ENCODE measurements at places on chromosomes 6 and 20.

DNA sequence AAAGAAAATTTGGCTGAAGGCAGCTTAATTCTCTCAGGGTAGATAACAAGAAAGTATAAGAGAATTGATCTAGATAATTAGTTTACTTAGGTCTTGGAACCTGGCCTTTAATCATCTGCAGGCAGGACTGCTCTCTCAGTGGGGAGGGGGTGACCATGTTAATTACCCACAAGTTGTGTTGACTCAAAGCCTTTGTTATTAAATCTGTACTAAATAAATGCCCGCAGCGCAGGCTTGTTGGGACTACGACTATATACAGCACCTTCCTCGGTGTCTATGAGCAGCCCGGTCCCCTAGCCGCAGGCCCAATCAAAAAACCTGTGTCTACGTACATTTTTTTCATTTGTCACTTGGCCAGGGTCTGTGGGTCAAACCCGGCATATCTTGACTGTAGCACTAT, 15.6 kb upstream of the ZNF451 start:
- no peak for DNase-seq

DNA sequence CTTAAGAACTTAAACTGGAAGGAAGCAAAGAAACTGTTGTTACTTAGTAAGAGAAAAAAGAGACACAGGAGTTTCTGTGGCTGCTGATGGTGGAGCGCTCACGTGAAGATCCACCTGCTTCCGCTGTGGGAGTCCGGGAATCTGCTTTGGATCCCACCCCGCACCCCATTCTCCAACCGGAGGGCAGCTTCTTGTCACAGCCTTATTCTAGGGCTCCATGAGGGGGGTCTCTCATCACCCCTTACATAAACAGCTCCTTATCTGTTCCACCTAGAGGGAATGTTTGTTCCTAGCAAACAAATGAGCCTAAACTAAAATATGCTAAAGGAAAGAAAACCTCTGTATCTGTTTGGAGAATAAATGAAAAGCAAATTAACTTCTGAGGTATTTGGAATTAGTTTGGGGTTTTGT, 280.5 kb downstream of the QKI start:
- DNase-seq = no peak

GRCh38 chr6:106170030-106170791, 84.1 kb downstream of the PRDM1 start:
- no peak for DNase-seq

GRCh38 chr6:168877821-168878282, 375.8 kb downstream of the THBS2 start:
- no peak for DNase-seq

GRCh38 chr6:157716251-157716995, 106.6 kb upstream of the SNX9 start:
- DNase-seq = no peak

- DNase-seq = no peak
These were observed 204.5 kb downstream of the KIF16B start for GRCh38 chr20:16368645-16369292.

DNA sequence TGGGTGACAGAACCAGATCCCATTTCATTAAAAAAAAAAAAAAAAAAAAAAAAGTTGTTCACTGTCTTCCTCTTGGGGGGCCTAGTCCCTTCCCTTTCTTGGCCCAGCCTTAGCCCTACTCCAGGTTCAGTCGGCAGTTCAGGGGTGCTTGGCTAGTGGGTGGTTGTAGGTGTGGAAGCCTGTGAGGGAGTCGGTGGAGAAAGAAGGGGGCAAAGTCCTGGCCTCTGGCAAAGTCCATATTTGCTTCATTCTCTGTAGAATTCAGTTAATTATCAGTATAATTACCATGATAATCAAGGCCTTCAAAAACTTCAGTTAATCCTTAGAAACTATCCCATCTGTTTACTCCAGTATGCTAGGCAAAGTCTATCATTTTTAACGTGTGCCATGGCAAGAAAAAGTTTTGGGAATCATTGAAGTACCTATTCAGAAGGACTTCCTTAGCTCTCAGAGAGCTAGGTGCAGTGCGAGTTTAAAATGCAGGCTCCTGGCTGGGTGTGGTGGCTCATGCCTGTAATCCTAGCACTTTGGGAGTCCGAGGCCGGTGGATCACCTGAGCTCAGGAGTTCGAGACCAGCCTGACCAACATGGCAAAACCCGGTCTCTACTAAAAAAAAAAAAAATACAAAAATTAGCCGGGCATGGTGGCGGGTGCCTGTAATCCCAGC, 205.7 kb upstream of the ARG1 start:
- no peak for DNase-seq

DNA sequence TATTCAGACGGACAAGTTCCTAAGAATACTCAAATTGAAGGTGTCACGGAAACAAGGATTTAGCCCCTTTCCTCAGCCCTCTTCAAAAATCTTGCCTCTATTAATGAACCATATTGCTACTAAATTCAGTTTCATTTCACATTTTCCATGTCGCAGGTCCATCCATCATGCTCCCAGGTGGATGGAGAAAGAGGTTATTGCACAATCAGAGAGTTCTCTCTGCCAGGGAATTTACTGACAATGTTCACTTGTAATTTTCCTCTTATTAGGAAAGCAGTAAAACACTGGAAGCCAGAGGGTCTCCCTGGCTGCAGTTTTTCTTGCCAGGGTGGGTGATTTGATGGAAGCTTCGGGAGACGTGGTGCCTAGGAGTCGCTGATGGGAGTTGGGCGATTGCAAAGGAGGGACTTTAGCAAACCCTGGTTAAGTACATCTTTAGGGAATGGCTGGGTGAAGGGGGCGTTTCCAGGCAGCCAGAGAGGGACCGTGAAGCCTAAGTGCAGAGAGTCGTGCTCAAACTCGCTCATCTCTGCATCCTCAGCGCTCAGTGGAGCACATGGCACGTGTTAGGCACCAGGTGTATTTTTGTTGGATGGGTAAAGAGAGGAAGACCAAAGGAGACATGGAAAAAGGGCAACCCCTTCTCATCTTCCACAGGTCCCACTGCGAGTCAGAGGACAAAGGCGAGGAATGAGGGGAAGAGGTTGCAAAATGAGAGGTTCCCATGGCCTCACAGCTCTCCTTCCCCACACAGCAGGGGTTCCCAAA, 321.9 kb upstream of the CDH4 start:
- no peak for DNase-seq

- no peak for DNase-seq
These were observed 979.1 kb upstream of the FLRT3 start for GRCh38 chr20:15316556-15316955.

DNA sequence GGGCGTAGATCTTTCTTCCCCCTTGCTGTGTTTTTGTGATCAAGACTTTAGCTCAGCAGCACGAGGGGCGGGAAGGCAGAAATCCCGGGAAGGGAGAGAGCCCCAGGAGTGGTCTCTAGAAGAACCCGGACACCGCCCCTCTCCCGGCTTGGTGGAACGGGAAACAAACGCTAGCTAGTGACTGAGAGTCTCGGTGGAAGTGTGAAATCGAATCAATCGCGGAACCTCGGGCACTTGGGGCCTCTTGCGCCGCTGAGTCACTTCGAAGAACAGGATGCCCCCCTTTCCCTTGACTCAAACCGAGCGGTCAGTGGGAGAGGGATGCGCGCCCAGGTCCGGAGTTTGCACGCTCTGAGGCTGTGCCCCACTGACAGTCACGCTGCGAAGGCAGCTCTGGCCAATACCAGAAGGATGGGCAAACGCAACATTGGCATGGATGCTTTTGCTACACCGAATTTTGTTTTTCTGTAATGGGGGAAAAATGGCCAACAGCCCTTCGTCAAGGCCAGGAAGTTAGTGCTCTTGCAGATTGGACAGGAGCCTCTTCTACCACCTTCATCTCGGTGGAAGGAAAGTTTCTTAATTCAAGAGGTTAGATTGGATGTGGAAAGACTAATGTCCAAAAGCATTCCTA, 1.6 kb upstream of the OLIG3 start:
- no peak for DNase-seq

DNA sequence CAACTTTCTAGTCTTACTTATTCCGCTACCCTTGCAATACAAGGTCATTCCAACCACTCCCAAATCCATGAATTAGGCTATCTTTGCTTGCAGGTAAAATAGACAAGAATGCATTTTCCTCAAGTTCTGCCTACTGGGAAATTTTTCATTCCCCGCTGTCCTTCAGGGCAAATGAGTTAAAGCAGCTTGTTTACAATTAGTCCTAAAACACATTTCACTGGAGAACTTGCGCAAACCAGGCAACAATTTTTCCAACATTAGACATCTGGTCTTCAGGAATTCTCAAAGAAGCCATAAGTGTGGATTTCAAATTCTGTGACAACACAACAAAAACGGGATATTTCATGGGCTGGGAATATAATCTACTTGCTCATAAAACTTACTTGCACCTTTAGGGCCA, 20.4 kb downstream of the SPINT4 start:
- no peak for DNase-seq

GRCh38 chr6:98416027-98416426, 418.3 kb upstream of the POU3F2 start:
- peak; percentile 37 for DNase-seq

DNA sequence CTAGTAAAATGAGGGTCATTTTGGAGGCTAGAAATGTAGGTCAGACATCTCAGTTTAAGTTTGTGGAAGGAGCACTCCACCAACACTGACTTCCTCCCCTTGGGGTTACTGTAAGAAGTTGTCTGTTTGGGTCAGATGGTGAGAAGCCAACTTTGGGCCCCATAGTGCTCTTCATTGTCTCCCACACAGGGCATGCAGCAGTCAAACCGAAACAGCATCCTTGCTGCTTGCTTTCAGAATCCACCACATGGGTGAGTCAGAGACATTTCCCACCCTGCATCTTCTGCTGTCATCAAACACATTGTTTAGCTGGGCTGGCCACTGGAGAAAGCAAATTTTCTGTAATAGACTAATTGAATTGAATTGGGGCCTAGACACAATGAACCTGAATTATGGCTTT, 16.8 kb downstream of the IL17F start:
- no peak for DNase-seq

- DNase-seq = no peak
These were observed 15.3 kb upstream of the MMP9 start for GRCh38 chr20:45993197-45993951.

DNA sequence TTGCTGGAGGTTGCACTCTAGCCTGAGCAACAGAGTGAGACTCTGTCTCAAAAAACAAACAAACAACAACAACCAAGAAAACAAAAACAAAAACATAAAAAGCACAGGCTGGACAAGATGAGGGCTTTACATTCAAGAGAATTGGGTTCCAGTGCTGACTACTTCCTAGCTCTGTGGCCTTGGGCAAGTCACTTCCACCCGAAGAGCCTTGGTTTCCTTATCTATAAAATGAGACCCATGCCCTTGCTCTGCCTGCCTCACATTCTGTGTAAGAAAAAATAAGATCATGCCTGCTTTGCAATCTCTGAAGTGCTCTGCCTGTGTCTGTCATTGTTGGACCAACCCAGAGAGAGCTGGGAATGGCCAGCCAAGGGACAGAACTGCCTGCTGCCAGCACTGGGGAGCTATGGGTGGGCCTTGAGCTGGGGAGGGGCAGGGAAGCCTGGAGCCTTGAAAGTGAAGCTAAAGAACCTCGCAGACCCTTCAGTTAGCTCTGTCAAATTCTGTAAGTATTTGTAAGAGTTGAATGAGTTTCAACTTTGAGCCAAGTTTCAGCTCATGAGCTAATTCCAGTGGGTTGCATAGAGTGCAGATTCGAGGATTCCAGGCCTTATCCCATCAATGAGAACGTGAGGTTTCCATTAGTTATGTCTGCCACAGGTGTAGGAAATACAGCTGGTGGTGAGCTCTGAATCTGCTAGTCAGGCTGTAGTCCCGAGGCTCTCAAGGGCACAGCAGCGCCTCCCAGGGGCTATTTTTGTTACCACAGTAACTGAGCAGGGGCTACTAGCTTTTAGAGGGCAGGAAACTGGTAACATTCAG, 93.2 kb downstream of the DLGAP4 start:
- peak; percentile 10 for DNase-seq

DNA sequence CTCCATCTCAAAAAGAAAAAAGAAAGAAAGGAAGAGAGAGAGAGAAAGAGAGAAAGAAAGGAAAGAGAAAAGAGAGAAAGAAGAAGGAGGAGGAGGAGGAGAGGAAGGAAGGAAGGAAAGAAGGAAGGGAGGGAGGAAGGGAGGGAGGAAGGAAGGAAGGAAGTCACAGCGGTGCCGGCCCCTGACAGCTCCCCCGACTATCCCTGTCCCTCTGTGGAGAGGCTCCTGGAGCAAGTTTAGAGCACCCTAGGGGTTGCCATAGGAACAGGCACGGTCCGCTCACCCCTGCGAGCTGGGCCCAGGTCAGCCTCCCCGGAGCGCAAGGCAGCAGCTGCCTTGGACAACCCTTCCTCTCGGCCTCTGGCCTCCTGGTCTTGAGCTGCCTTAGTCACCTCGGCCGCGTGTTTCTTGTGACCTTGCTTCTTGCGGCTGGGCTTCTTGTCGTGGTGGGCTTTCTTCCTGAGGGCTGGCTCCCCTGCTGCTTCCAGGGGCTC, 6.8 kb downstream of the BNIP5 start:
- DNase-seq = no peak

GRCh38 chr6:150753371-150754064, 112.0 kb upstream of the MTHFD1L start:
- DNase-seq = no peak

DNA sequence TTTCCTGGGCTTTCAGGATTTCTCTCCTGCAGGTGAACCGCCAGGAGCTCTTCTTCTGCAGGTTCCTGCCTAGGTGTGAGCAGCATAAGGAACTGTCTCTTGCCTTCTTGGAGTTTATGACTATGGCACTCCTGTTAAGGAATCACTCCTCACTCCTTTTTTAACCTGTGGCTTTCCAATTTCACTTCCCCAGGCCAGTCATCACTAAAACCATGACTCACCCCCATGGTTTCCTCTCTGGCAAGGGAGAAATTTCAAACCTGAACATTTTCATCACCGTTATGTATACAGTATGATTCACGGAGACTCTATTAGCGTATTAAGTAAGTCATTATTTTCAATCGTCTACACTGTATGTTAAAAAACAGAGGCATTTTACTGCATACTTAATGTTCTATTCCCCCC, 78.2 kb upstream of the ARID1B start:
- no peak for DNase-seq

DNA sequence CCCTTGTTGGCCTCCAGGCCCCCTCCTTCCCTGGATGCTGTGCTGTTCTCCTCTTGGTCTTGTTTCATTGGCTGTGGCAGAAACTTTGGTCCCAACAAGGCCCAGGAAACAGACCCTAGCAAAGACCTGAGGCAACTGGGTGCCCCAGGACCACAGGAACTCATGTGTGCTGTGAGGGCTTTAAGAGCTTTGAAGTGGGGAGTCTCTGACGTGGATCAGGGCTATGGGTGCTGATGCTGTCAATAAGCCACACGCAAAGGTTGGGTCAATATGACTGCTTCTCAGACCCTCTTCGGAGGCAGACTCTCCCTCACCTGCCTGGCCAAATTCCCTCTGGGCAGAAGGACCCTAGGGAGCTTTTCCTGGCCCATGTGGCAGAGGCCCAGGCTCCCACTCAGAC, 91.5 kb upstream of the MLN start:
- DNase-seq = no peak

GRCh38 chr6:95325916-95326315, 251.4 kb upstream of the MANEA start:
- no peak for DNase-seq

- no peak for DNase-seq
These were observed 72.7 kb downstream of the SOX4 start for GRCh38 chr6:21666201-21666691.

Measured in amygdala (tissue), 56 donors.